Stimulated activated CD8-positive, alpha-beta memory T cell treated with anti-CD3 and anti-CD28 coated beads, Interleukin-4, amount 100 ng/mL, for 48 hours (primary cell): ENCODE measurements at places on chromosomes 4 and X.

GRCh38 chrX:4905576-4905975 lies 1192.1 kb upstream of the PRKX start:
- no peak for DNase-seq

- DNase-seq = no peak
These were observed 3.8 kb upstream of the CENPC start for GRCh38 chr4:67549123-67549522.

GRCh38 chrX:74351760-74352159 lies 47.8 kb downstream of the ZCCHC13 start:
- DNase-seq = no peak

DNA sequence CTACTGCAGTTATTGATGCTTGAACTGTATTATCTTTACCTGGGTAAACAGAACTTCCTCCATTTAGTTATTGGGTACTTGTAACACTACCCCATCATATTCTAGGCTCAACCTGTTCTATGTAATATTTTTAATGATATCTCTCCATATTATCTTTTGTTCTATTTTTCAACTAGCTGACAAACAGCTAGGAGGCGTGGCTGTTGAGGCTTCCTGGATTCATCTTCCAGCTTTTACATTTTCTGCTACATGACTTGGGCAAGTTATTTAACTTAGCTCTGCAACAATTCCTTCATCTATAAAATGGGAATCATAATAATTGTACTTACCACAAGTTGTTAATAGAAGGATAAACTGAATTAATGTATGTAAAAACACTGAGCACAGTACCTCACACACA lies 349.3 kb downstream of the PTTG2 start:
- no peak for DNase-seq

GRCh38 chr4:101184668-101185067 lies 162.7 kb downstream of the PPP3CA start:
- DNase-seq = no peak

- DNase-seq = no peak
These were observed 20.6 kb upstream of the CLDN24 start for GRCh38 chr4:183342541-183343533.

GRCh38 chr4:108030332-108030731 lies 40.6 kb downstream of the HADH start:
- peak; percentile 72 for DNase-seq

GRCh38 chrX:145213504-145213903 lies 33.8 kb upstream of the SPANXN1 start:
- no peak for DNase-seq

DNA sequence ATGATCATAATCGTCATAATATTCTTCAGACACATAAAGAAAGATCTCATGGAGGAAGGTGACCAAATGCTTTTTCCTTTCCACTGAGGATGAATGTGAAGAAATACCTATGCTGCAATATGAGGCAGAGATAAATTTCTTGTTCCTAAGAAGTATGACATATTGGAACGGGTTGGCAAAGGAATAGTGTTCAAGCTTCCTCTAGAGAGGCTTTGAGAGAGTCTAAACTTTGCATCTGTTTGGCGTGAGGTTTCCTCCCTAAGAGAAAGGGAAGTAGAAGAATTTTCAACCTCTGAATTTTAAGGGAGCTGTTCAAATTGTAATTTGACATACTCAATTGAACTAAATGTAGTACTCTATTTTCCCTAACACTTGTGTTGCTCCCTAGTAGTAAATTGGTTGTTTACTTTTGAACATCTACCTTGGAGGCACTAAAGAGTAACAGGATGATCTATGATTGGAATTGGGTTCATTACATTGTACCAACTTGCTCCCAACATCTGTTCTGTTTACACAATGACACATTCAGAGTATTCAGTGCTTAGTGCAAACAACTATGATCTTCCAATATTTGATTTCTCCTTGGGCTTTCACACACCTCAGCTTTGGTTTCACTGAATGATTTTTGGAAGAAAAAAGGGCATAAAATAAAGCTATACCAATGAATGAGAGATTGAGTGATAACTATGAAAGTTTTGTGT lies 122.0 kb downstream of the CORIN start:
- no peak for DNase-seq

DNA sequence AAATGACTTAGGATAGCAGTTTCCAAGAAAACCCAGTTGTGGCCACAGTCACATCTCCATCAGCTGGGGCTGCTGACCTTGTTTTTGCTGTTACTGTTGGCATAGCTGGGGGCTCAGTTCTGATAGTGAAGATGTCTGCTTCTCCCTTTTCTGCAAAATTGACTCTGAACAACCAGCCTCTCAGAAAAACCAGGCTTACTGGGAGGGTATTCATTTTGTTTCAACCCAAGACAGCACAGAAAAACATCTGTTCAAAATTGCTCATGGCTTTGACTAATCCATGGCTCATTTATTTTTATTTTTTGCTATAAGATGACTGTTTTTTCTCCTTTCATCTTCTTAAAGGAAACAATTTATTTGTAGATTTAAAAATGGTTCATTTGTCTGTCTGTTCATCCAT lies 53.1 kb downstream of the RASL11B start:
- no peak for DNase-seq

DNA sequence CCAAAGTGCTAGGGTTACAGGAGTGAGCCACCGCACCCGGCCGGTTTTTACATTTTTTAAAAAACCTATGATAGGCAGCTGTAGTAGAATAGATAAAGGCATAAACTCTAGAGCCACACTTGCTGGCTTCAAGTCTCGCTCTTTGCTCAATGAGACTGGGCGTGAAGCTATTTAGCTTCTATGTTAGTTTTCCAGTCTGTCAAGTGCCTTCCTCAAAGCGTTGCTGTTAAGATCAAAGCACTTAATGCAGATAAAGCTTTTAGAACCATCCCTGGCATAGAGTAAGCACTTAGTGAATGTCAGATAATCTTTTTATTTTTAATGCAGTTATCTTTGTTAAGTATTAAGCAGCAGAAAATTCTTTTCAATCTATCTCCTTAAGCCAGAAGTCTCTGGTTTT lies 42.0 kb upstream of the BMPR1B start:
- no peak for DNase-seq

GRCh38 chr4:4488405-4489404 lies 53.1 kb downstream of the STX18 start:
- DNase-seq = peak; percentile 79

DNA sequence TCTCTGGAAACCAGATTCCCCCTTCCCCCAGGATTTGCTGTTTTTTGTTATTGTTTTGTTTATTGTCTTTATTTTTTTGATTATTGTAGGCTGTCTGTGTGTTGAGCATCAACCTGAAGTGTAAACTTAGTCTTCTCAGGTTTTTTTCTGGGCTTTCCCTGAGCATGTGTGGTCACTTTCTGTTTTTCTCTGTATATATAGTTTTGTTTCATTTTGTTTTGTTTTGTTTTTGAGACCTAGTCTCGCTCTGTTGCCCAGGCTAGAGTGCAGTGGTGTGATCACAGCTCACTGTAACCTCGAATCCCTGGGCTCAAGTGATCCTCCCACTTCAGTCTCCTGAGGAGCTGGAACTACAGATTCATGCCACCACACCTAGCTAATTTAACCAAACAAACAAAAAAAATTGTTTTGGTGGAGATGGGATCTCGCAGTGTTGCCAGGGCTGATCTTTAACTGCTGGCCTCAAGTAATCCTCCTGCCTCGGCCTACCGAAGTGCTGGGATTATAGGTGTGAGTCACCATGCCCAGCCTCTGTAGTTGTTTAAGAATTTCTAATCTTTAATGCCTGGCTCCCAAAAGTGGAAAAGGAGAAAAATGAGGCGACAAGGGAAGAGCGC lies 9.1 kb downstream of the IL13RA1 start:
- DNase-seq = no peak

- DNase-seq = no peak
These were observed 273.3 kb downstream of the SH2D1A start for GRCh38 chrX:124619710-124620109.

DNA sequence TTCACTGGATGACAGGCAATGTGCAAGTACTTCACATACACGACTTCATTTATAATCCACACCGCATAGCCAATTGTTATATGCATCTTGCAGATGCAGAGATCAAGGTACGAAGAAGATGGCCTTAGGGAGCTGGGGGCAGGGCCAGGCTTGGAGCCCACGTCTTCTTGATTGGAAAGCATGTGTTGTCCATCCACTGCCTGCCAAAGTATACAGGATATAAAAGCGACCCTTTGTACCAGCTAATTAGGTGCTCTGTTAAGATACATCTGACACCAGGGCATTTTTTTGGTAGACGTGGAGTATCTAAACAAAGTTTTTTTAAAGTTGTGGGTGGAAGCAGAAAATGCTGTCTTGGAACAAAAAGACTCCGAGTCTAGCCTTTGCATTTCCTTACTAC lies 1.4 kb downstream of the C4orf36 start:
- DNase-seq = no peak

GRCh38 chr4:119653990-119654389 lies 25.4 kb upstream of the PDE5A start:
- no peak for DNase-seq

- no peak for DNase-seq
These were observed 10.6 kb upstream of the PUDP start for GRCh38 chrX:7158468-7158990.

DNA sequence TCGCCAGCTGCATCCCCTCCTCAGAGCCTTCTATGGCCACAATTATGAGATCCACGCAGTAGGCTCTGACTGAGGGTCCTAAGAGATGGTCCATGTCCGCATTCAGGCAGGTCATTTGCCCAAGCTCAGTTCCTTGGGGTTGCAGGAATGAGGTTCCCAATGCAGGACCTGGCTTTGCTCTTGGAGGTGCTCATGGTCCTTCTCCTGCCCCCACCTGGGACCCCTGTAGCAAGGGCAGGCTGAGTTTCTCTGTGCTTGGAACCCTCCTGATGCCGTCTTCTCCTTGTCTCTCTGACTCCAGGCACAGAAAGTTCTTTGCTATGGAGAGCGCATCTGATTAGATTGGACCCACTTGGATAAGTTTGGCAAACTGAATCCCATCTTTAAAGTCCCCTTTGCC lies 16.5 kb upstream of the SHOX start:
- no peak for DNase-seq

- no peak for DNase-seq
These were observed 398.6 kb upstream of the RASGEF1B start for GRCh38 chr4:81870275-81870674.

DNA sequence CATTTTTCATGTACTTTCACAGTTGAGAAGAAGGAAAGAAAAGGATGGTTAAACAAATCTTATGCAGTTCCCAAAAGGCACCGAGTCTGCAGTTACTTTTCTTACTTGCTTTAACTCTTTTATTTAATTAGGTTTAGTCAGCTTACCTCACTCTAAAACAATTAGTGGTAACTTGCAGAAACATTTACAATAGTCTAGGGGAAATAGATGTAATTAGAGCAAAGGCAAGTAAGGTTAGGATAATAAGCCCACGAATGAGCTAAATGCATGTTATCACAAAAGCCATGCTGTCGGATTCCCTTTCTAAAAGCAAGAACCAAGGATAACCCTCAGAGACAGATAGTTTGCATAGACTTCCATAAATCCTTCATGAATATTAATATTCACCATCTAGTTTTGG lies 82.0 kb upstream of the VCX2 start:
- DNase-seq = no peak

DNA sequence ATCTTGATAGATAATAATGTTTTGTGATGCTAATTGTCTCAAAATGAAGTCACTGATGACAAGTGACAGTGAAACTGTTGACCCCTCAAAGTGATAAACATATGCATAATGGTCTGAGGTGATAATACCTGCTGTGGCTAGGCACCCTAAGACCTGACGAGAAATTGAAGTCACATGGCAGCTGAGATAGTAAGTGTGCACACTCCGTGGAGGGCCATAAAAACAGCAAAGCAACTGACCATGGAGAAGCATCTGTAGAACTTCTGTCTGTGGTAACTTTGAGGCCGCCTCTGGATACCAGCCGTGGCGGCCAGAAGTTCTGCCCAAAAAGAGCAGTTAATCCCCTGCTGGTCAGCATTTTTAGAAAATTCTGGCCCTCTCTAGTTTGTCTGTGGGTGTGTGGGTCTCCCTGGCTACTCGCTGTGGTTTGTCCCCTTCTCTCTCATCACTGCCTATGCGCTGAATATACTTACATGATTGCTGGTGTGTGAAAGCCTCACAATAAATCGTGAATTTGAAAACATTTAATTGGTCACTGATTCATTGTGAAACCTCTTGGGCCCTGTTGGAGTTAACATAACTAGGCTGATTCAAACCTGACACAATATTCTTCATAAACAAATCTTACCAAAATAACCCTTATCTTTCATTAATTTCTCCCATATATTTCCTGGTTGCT lies 50.6 kb downstream of the CCDC149 start:
- DNase-seq = no peak

- no peak for DNase-seq
These were observed 32.7 kb downstream of the ELF2 start for GRCh38 chr4:139144161-139144859.

DNA sequence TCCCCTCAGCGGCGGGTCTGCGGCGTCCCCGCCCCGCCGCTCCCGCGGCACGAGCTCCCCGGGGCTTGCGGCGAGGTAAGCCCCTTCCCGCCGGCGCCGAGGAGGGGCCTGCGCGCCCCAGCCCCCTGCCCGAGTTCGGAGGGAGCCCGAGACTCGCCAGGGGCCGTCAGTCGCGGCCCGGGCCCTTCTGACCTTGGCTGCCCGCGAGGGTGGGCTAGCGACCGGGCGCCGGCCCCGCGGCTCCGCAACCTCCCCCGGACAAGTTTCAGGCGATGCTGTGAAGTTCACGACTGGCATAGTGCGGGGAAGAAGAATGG lies 554 bp downstream of the CDKL5 start:
- peak; percentile 20 for DNase-seq

DNA sequence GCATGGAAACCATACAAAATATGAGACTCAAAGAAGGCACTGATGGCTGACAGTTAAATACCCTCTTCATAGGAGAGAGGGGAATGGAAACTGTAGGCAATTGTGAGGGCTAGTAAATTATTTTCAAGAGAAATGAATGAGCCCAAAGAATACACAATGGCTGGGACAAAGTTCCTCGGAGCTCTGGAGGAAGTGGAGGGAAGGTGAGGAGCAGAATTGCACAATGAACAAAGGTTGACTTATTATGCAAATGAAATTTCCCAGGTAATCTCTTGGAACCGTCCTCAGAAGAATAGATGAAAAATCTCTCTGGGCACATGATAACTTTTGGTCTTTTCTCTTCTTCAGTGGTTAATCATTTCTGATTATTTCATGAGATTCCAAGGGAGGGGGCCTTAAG lies 202.6 kb upstream of the VCX start:
- no peak for DNase-seq

DNA sequence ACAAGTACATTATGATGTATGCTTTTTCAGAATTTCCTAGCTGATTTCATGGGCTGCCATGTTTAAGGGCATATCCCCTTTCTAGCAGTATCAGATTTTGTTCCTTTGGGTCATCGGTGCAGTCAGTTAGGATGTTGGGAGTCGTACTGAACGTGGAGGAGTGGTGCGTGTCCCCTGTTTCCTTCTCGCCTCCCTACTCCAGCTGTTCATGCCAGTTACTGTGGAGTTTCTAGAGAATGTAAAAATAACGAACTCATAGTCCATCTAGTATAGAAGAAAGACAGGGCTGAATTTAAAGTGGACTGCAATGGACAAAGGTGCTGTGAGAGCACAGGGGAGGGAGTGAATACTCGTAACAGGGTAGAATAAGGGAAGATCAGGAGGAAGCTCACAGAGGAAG lies 111.3 kb downstream of the CEP135 start:
- DNase-seq = no peak
